ENCODE measurements at places on chromosomes 1 and 21.

GRCh38 chr1:186700722-186701121 lies 20.5 kb upstream of the PTGS2 start:
- DNase-seq, result no peak

DNA sequence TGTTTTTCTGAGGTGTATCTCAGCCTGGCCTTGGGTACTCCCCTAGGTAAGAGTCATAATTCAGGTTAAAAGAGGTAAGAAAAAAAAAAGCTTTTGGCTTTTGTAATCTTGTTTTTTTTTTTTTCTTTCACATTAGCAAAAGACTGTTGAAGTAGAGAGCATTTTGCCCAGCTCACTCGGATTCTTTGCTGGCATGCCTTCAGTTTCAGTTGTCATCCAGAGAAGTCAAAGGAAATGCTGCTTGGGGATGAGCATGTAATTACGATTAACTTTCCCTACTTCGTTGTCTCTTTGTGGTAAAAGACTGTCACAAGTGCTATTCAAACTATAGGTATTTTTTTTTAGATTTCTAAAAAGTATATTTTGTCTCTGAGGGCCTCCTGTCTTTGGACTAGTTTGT lies 6.3 kb downstream of the BACH1 start:
- no peak for DNase-seq

DNA sequence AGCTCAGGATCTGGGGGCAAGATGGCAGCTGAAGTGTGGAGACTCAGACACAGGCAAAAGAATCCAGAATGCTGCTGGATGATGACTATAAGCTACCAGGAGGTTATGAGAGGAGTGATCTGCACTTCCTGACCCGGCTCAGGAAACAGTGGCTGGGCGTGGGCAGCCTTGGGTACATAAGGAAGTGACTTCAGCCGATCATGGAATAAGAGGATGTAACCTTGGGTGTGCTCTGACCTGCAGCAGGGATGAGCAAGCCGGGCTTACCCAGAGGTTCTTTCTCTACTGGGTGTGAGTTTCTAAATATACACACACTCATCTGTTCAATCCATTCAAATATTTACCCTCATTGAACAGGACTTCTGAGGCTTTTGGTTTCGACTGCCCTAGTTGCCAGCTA lies 62.7 kb downstream of the CD34 start:
- DNase-seq, result no peak

GRCh38 chr1:115240297-115240696 lies 97.8 kb downstream of the NGF start:
- DNase-seq, result no peak

- no peak for DNase-seq
Observed at GRCh38 chr1:19137158-19137557, 72.9 kb downstream of the UBR4 start.
